DMS 273 treated with DMSO at 0.1 percent for 48 hours (cell line): ENCODE measurements at places on chromosomes 5 and 9.

- DNase-seq = no peak
Measured at GRCh38 chr5:93161661-93162654, 419.1 kb downstream of the NR2F1-AS1 start.

DNA sequence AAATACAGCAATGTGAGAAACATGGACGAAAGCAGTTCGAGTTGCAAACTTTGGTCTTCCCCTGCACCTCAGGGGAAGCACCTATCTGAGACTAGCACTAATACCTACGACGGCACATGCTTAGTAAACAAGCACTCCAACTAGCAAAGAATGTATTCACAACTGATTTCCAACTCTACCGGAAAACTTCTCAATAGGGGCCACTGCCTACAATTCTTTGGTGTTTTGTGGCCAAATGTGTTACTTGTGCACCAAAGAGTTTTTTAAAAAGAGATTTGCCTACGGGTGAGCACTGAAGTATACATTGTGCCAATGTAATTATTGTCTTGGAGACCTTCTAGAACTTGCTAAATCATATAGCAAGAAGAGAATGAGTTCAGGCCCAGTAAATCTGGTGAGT, 12.2 kb downstream of the ENC1 start:
- DNase-seq = no peak

DNA sequence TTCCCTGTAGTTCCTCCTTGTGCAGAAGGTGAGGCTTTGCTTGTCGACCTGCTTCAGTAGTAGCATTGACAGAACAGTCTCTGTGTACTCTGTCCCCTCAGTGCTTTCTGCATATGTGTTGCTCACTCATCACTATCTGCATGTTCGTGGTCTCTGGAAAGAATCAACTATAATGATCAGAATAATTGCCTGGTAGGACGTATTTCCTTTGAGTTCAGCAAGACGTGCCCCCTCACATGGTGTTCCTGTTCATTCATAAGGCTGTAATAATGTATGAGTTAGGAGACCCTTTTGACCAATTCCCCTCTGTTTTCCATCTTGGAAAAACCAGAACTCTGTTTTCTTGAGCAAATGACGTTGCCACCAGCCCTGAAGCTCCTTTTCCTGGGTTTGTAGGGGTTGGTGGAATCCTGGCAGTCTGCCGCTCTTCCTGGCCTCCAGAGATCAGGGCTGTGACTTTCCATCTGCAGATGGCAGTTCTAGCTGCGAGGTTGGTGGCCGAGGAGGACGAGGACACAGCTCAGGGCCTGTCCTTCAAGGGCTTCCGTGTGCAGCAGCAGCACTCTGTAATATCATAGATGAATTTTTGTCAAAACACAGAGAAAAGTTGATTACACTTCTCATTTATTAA, 61.9 kb downstream of the EXOSC2 start:
- no peak for DNase-seq

DNA sequence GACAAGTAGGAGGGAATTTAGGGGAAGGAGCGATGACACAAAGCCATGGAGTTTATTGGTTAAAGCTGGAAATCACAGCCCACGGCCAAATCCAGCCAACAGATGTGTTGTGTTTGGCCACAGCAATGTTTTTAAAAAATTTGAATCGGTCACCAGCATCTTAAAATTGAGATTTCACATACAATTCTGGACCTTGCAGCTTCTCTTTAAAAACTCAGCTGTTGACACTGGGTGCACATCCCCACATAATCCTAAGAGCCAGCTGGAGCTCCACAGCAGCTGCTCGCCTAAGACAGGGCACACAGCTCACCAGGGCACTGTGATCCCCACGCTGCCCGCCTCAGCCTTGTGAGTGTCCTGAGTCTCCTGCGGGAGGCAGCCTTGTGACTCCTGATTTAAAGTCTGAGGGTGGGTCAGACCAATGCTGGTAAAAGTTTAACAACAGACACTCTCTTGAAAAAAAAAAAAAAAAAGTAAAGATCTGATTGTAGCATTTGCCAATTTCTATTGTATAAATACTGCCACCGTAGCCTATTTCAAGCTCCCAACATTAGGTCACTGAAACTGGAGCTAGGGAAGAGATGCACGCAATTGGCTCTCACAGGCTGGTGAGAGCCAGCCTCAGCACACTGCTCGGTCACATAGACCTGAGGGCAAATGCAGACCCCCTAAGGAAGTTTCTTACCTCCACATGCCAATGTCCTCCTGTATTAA, 124.8 kb downstream of the HSD17B3 start:
- DNase-seq = no peak

DNA sequence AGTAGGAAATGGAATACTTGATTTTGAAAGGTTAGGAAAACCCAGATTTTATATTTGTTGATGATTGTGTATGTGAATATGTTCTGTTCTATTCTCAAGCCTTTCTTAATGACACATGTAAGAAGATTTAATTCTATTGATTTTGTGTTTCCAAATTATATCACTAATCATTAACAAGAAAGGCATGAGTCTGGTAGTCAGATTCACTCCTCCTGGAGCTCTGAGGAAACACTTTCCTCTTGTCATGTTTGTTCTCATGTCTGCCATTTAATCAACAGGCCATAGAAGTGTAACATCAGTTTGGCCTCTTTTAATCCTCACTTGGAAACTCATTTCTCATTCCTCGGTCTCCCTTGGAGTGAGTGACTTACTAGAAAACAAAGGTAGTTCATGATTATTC, 40.6 kb upstream of the F2R start:
- no peak for DNase-seq

- no peak for DNase-seq
Measured at GRCh38 chr5:168578006-168578405, 1.2 kb downstream of the PANK3 start.

GRCh38 chr9:105127863-105128220, 116.6 kb upstream of the SLC44A1 start:
- DNase-seq = no peak

- DNase-seq = no peak
Measured at GRCh38 chr5:125232779-125233230, 486.4 kb upstream of the ZNF608 start.

GRCh38 chr5:43802651-43803050, 199.7 kb downstream of the NNT start:
- no peak for DNase-seq

- no peak for DNase-seq
Measured at GRCh38 chr5:95941756-95942155, 19.9 kb downstream of the ELL2 start.

- no peak for DNase-seq
Measured at GRCh38 chr5:77644371-77645157, 6.1 kb upstream of the OTP start.

- DNase-seq = no peak
Measured at GRCh38 chr5:41708604-41708940, 161.7 kb downstream of the OXCT1 start.

GRCh38 chr5:88659529-88660263, 223.3 kb downstream of the MEF2C start:
- DNase-seq = no peak

- DNase-seq = no peak
Measured at GRCh38 chr5:139512786-139513390, 30.3 kb upstream of the STING1 start.

- no peak for DNase-seq
Measured at GRCh38 chr5:1513326-1514026, 10.3 kb downstream of the LPCAT1 start.

DNA sequence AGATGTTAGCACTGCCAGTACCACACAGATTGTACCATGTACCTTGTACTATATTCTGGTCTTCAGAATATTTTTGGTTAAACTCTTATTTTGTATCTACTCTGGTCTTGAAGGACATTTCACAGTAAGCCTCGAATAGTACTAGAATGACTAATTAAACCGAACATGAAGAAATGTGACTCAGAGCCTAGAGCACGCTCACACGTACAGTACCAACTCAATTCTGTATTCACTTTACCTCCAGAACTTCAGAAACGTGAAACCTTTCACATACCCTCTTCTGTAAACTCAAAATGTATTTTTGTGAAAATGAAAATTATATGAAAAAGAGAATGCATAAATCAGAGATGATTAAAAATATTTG, 112.8 kb downstream of the MVB12B start:
- no peak for DNase-seq

- DNase-seq = no peak
Measured at GRCh38 chr5:20087299-20087698, 99.3 kb upstream of the CDH18 start.

- DNase-seq = no peak
Measured at GRCh38 chr9:71302776-71303175, 181.4 kb upstream of the TRPM3 start.

DNA sequence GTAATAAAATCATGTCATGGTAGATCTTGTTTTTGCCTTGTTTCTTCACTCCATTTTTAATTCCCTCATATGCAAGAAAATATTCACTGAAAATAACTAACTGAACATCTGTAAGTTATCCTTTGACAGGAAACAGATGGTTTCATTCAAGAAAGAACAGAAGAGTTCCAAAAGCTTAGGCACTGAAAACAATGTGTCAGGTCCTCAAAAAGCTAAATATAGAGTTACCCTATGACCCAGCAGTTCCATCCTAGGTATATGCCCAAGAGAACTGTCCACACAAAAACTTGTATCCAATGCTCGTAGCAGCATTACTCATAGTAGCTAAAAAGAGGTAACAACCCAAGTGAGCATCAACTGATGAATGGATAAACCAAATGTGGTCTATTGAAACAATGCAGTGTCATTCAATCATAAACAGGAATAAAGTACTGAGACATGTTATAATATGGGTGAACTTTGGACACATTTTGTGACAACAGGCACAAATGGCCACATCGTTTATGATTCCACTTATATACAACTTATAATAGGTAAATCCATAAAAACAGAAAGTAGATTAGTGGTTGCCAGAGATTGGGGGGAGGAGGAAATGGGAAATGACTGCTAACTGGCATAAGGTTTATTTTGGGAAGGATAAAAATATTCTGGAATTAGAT, 231.0 kb downstream of the FRMD3 start:
- no peak for DNase-seq
